ENCODE measurements at places on chromosomes 13 and 19.

DNA sequence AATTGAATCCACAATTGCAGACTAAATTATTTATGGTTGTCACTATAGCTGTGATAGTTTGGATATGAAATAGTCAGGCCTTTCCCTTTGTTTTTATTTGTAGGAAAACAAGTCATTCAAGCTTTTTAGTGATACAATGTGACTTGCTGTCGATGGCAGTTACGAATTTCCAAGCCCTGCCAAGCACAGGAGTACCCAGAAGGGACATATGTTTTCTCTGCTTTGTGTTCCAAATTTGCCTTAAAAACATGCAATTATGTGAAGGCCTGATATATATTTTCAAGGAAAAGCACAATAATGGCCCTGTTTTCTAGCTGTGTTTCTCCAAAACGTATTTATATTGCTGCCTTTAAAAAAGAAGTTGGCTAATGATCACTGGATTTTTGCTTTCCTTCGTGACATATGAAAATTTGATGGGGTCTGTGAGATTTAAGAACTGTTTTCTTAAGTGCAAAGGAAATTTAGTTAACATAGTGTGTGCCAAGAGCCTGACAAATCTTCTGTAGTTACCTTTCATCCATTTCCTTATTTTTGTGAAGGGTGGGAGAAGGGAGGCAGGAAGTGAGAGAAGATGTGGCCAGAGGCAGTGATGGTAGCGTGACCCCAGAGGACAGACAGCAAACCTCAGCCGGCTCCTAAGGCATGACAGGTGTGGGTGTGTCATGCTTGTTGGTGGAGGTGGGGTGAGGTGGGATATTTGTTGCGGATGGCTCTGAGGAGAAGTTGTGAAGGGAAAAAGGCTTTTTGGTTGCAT lies 79.6 kb downstream of the TEX26 start:
- no peak for DNase-seq

DNA sequence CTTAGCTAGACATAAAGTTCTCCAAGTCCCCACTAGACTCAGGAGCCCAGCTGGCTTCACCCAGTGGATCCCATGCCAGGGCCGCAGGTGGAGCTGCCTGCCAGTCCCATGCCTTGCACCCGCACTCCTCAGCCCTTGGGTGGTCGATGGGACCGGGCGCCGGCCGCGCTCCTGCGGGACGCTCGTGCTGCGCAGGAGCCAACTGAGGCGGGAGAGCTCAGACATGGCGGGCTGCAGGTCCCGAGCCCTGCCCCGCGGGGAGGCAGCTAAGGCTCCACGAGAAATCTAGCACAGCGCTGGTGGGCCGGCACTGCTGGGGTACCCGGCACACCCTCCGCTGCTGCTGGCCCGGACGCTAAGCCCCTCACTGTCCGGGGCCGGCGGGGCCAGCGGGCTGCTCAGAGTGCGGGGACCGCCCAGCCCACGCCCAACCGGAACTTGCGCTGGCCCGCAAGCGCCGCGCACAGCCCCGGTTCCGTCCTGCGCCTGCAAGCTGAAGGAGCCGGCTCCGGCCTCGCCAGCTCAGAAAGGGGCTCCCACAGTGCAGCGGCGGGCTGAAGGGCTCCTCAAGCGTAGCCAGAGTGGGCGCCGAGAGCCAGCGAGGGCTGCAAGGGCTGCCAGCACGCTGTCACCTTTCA lies 5.8 kb downstream of the PARP4 start:
- no peak for DNase-seq

DNA sequence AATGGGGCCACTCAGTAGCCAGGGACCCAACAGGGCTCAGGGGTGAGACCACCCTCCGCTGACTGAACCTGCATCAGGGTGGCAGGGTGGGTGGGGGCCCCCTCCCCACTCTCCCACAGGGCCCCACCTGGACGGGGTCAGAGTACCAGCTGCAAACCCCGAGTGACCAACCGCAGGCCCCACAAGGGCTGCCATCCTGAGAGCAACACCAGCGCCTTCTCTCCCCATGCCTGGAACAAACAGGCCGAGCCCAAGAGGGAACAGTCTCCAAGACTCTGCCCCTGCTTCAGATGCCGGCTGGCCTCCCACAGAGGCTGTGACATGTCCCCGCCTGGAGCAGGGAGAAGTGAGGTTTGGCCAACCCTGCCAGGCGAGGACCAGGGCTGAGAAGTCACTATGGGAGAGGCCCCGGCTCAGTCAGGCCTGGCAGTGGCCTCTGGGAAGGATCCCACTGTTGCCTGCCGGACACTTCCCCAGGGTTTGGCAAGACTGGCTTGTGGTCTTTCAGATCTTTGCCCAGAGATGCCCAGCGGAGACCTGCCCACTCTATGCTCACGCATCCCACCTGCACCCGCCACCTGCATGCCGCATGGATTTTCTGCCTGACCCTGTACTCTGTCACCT lies 27.2 kb downstream of the MPND start:
- no peak for DNase-seq

GRCh38 chr13:42612021-42612765 lies 38.2 kb downstream of the TNFSF11 start:
- DNase-seq, result no peak

DNA sequence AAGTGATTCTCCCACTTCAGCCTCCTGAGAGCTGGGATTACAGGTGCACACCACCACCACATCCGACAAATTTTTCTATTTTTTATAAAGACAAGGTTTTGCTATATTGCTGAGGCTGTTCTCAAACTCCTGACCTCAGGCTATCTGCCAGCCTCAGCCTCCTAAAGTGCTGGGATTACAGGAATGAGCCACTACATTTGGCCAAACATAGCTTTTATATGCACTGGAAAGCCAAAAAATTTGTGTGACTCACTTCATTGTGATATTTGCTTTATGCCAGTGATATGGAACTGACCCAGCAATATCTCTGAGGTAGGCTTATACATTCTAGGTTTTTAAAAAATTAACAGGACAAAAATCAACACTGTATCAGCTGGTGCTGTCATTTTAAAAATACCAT lies 26.8 kb upstream of the ACOD1 start:
- DNase-seq, result no peak

- no peak for DNase-seq
Measured at GRCh38 chr19:51737924-51738323, 13.8 kb downstream of the FPR1 start.

GRCh38 chr19:44662691-44663385 lies 8.4 kb upstream of the CEACAM19 start:
- no peak for DNase-seq

DNA sequence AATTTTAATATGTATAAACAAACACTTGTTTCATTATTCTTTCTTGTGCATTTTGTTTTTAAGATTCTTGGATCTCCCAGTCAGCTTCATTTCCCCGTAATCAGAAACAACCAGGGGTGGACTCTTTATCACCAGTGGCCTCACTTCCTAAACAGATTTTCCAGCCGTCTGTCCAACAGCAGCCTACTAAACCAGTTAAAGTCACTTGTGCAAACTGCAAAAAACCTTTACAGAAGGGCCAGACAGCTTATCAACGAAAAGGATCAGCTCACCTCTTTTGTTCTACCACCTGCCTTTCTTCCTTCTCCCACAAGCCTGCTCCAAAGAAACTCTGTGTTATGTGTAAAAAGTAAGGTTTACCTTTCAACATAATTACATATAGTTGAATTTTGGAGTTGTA lies 44.3 kb downstream of the ZMYM2 start:
- DNase-seq, result no peak

DNA sequence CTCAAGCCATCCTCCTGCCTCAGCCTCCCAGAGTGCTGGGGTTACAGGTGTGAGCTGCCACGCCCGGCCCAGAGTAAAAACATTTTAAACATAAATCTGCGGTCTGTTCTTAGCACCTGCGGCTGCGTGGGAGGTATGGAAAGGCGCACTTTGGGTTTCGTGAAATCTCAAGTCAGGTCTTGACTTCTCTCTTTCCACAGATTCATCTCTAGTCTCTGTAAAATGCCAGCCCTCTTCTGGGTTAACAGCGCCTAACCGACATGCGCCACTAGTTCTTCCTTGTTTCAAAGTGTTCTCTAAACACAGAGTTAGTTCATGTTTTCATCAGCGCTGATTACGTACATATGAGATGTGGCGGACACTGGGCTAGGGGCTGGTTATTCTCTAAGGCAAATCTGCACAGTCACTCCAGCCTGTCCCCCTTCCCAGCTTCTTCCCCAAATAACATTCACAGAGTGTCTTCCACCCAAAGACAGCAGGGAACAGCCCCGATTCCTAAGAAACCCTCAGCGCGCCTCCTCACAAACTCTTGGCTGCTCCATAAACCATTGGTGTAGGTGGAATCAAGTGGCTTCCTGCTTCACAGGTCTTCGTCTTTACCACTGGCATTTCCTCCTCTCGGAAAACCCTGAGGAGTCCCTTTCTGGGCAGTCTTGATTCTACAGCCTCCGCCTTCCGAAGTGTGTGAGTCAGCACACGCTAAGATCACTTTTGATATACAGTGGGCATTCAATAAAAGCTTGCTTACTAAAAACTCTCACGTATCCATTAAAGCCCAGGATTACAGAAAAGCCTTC lies 1.4 kb downstream of the PARP4 start:
- peak; percentile 82 for DNase-seq

DNA sequence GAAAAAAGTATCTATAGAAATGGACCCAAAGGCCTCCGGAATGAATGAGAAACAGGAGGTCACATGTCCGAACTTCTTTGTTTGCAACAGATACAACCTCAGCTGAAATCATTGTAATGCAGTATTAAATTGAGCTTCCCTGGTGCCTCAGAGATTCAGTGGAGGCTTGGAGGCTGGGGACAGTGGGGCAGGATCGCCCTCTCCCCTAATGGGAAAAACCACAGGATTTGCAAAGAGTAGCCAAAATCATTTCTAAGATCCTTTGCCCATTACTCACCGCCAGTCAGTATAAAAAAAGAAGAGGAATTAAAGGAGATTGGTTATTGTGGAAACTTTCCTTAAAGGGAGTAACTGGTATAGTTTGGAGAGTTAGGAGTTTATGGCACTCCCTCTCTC lies 30.4 kb upstream of the IRS2 start:
- DNase-seq, result no peak

DNA sequence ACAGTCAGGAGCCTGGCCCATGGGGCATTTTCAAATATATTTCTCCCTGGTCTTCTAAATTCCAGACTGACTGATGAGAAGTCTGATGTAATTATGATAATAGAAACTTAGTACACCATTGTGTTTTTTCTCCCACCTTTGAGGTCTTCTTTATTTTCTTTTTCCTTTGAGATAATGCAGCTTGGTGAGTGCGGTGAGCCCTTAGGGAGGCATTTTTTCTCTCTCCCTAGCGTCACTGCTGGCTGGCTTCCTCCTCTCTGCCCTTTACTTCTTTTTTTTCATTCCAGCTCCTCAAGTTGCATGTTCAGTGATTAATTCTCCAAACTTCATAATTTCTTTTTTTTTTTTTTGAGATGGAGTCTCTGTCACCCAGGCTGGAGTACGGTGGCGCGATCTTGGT lies 12.8 kb upstream of the CDC42EP5 start:
- no peak for DNase-seq

- DNase-seq, result no peak
Measured at GRCh38 chr19:20357921-20358320, 190.9 kb downstream of the ZNF486 start.

DNA sequence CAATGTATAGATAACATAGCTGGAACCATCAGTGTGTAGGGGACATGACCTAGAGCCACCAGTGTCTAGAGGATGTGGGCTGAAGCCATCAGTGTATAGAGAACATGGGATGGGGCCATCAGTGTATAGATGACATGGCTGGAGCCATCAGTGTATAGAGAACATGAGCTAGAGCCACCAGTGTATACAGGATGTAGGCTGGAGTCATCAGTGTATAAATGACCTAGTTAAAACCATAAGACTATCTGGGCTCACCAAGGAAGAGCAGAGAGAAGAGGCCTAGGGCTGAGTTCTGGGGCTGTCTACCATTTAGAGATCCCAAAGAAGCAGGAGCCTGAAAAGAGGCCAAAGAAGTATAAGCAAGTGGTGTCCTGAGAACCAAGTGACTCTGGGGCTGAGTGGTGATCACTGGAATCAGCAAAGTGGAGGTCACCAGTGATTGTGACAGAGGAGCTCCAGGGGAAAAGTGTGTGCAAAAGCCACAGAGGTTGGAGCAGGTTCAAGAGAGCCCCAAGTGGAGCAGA lies 41.0 kb downstream of the RFX2 start:
- no peak for DNase-seq

- no peak for DNase-seq
Measured at GRCh38 chr13:32676242-32676641, 90.0 kb downstream of the PDS5B start.

GRCh38 chr13:48808683-48809082 lies 155.0 kb downstream of the CYSLTR2 start:
- DNase-seq, result no peak

GRCh38 chr19:16654140-16654539 lies 5.8 kb downstream of the SMIM7 start:
- no peak for DNase-seq

DNA sequence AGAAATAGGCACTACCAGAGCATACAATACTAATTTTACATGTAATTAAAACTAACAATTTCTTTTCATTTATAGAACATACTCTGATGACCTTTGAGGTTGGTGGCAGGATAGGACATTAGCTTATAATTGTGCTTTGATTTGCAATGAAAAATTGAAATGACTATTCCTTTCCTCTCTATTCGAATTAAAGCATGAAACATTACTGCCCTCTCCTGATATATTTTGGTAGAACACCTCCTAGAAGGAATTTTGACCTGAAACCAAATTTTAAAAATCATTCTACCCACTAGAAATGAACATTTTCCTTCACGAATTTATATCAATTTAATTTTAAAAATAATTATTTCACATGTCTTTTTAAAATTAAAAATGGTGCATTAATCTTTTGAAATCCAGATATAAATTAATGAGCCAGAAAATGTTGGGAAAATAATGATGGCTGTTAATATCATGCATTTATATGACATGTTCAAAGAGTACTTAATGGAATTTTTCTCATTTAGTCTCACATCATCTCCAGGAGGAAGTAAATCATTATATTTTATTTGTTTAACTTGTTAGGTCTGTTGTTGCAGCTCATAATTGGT lies 556.3 kb upstream of the ARGLU1 start:
- DNase-seq, result no peak

GRCh38 chr13:64709079-64709478 lies 2521.1 kb downstream of the PCDH9 start:
- no peak for DNase-seq

DNA sequence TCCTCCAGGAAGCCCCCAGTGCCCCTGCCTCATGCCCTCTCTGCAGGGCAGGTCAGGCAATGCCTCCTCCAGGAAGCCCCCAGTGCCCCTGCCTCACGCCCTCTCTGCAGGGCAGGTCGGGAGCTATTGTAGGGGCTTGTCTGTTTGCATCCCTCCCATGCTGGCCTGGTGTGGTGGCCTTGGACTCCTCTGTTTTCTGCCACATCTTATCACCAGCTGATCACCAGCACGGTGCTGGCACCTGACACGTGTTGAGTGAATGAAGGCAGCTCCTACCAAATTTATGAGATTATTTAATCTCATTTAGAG lies 51.5 kb upstream of the C13orf46 start:
- DNase-seq, result no peak
